ENCODE measurements at places on chromosomes 12 and 14. TPM values are rescaled to one million over a fixed set of nuclear protein-coding genes. Genes with fewer than 3 reads are reported as not detected.

Gene OR4Q3
- total RNA-seq, result not detected

Gene DENND5B
- 0.19 TPM for total RNA-seq

Gene LTBP2
- not detected for total RNA-seq

Gene HPD
- not detected for total RNA-seq

Gene GPX2
- total RNA-seq, result not detected

Gene KMT2D
- total RNA-seq, result 101 TPM
